ENCODE measurements at places on chromosomes 1 and 21.
A peak's percentile ranks its signal among the peaks of the same experiment; 100 is the strongest.

DNA sequence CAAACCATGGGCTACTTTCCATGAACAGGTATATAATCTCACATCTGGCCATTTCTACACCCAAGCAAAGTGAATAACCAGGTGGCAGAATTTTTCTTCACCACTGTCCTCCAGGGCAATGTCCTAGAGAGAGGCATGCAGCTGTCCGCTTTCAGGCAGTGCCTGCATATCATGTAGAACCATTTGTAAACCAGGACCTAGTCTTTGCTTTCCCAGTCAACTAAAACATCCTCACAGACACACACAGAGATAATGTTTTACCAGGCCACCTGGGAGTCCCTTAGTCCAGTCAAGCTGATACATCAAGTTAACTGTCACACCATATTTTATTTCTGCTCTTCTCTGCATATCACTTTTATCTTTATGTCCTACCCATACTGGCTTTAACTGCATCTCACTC is 26.2 kb downstream of the TNFSF18 start:
- no peak for DNase-seq

DNA sequence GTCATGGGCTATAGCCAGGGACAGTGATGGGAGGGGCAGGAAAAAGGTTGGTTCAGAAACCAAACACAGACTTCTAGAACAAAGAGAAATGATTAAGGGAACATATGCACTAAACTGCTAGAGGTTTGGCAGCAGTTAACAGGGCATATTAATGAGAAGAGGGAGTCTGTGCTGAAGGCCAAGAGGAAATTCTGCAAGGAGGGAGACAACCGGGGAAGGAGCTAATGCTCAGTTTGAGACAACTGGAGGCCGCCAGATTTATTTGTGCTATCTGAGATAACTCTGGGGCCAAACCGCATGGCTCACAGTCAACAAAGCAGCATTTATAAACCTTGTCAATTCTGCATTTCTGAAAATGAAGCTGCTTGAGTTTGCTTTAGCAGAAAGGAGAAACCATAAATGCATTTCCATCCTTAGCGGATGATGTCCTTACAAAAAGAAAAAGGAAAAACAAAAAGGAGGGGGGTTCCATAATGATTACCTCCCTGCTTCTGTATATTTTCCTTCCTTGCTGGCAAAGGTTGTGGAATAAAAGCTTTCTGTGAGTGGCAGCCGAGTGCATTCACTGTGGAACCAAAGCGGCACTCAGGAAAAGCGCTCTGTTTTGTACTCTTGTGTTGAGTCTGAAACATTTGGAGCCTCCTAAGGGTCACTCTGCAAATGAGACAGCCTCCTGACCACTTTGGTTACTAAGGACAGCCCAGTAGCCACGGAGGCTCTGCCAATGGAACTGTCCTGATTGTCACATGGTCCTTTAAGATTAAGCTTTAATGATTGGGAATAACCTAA is 70.3 kb downstream of the SIM2 start:
- DNase-seq, result no peak

DNA sequence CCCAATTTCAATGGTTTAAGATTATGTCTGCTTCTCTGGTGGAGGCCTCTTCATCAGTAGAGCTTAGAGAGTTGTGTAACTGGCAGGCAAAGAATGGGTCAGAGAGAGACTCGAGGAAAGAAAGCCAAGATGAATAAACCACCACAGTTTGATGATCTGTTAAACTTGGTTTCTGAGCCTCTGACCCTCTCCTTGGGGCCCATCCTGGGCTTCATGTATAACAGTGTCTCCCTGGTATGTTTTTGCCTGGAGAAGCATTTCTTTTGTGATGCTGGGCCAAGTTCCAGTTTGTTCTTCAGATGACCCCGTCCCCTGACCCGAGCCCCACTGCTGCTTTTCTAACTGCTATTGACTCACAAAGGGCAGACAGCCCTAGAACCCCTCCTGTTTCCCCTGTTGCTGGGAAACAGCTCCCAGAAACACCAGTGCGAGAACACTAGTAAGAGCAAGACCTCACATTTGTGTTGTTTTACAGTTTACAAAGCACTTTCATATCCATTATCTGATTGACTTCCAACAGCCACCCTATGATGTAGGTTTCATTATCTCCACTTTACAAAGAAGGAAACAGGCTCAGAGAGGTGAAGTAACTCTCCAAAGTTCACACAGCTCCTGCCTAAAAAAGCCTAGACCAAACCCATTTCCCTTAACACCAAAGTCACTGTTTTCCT is 9.0 kb downstream of the CD2 start:
- DNase-seq, result no peak

DNA sequence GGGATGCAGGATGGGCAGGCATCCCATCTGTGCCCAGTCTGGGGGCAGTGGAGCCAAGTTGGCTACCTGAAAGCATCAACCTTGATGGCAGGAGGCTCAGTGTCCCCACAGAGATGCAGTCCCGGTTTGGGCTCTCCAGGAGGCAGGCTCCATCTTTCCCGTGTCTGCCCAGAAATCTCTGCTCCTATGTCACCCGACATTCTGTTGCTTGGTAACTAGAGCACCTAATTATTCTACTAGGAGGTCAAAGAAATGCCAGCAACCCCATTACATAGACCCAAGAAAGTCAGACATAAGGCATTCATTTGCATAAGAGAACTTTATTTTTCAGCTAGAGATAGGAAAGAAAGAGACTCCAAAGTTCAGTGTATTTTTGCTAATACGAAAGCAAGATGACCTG is 100.3 kb upstream of the BACE2 start:
- no peak for DNase-seq

DNA sequence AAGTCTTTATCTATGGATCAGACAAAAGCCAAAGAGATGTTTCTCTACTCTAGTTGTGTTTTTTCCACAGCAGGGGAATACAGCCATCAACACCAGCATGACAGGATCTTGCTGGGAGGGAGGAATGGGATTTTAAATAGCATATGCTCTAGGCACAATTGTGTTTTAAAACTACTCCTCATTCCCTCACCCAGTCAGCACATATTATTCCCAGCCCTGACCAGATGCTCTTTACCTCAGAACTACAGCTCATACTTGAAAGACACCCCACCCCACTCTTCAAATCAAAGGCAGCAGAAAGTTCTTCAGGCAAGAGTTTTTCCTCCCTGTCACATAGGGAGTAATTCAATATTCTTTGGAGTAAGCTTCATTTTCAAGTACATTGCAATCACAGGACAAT is 46.2 kb upstream of the TBX15 start:
- no peak for DNase-seq

- no peak for DNase-seq
Observed at GRCh38 chr1:93344886-93345632, 648 bp upstream of the DR1 start.

DNA sequence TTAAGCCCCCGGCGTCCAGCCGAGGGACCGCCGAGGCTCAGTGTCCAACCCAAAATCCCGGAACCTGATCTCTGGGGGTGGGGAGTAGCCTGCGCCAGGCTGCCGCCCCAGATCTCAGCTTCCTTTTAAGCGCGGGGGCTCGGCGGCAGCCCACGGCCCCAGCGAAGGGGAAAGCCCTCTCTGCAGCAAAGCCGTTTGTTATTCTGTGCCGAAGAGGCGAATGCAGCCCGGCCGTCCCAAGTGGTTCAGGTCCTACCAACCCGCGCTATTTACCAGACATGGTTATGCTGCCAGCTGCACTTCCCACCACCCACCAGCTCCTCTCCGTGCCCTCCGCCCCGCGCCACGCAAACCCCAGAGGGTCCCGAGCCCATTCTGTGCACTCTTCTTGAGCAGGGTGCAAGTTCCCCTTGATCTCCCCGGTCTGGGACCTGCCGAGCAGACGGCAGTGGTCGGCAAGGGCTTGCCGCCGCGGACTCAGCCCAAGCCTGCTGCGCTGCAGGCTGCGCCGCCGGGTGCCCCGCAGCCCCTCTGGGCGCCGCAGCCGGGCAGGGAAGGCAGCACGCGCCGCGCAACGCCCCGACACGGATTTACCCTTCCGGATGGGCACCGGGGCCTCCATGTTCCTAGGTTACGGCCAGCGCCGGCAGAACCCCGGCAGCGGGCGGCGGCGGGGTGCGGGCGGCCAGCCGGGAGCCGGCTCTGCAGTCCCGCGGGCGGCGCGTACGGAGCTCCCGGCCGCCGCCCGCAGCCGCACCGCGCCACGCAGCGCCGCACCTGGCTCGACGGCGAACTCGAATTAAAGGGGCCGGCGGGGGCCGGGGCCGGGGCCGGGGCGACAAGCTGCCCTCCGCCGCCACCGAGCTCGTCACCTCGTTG is 738 bp upstream of the KCNA2 start:
- DNase-seq, result no peak

DNA sequence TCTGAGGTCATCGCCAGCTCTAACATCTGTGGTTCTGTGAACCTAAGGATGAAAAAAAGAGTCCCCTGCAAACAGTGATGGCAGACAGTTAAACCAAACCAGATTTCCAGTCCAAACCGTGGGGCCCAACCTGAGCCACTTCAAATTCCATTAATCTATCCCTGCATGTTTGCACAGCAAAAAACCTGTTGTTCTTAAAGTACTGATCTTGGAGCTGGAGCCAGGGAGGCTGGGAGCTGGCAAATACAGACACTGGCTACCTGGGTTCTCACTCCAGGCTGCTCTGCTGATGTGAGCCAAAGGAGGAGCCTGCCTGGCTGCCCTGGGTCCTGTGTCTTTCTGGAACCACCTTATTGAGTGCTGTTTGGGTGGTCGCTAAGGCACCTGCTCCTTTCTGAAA is 16.4 kb downstream of the LDLRAD1 start:
- peak; percentile 45 for DNase-seq

DNA sequence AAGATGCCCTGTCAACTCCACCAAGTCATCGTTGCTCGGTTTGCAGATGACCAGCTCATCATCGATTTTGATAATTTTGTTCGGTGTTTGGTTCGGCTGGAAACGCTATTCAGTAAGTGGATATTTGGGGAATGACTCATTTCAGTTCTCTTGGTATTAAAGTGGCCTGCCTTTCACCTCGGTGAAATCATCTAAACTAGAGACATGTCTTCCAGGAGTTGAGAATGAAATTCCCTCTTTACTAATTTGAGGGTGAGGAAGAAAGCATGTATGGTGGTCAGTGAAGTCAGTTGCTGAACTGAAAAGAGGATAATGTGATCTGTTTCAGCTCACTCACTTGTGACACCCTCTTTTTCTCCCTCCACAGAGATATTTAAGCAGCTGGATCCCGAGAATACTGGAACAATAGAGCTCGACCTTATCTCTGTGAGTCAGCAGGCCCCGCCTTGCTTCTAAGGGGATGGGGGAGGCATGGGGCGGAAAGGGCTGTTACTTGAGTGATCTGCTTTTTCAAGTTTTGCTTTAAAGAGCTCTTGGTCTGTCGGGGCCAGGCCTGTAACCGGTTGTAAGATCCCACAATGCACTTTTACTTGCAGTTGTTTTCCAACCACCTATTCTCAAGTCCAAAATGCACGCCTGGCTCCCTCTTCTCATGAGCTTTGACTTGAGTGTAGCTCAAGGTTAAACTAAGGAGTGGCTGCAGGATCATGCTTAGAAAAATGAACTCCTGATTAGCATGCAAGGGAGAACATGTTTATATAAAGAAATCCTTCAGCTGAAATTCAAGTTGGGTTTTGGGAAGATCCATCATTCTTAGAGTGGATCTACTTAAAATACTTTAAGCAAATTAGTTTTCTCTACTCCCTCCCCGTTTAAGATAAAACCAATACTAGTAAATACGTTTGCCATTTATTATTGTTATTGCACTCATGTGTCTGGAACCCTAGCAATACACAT is 59.8 kb downstream of the CAPN2 start:
- peak; percentile 83 for DNase-seq

- DNase-seq, result no peak
Observed at GRCh38 chr1:228149406-228150119, at the start of gene GJC2. GJC2 (plus strand) TSS chr1:228149930; CDS start chr1:228157759, 7,829 bp downstream.

- DNase-seq, result no peak
Observed at GRCh38 chr1:19229229-19229628, 19.2 kb upstream of the UBR4 start.

DNA sequence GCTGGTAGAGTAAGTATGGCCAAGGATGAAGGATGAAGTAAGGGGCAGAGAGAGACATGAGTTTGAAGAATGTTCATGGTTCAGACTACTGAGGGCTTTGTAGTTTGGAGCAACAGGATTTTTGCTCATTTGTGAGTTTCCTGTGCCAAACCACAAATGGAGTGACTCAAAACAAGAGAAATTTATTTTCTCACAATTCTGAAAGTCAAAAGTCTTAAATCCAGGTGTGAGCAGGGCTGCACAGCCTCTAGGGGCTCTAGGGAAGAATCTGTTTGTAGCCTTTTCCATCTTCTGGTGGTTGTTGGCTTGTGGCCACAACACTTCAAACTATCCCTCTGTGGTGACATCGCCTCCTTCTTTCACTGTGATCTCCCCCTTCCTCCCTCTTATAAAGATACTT is 58.9 kb downstream of the RHOU start:
- DNase-seq, result no peak

GRCh38 chr1:101122452-101123166 is 97.0 kb upstream of the DPH5 start:
- no peak for DNase-seq

DNA sequence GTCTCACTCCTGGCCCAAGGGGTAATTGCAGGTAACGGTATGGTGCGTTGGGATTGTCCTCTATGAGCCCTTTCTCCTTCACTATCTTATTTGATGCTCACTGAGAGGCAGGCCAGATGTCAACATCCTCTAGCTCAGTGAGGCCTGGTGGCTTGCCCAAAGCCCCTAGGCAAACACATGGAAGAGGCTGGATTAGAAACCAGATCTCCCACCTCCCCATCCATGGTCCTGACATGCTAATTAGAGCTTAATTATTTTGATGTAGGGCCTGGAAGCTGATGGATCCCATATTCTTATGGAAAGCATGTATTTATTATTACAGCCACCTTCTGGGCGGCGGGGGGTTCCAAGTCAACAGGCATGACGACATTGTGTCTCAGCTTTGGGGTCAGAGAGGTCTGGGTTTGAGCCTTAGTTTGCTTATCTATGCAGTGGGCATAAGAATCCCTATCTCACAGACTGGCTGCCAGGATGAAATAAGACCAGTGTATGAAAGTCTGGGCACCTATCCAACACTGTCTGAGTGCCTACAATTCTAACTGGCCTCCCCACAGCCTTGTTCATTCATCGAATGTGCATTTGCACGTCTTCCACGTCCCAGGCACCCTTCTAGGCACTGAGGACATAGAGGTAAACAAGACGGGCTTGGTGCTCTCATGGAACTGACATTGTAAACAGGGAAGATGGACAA is 6.2 kb downstream of the SMPDL3B start:
- DNase-seq, result no peak

GRCh38 chr1:232352366-232352765 is 277.6 kb downstream of the SIPA1L2 start:
- no peak for DNase-seq

- no peak for DNase-seq
Observed at GRCh38 chr1:221923929-221924598, 182.2 kb upstream of the DUSP10 start.

- DNase-seq, result no peak
Observed at GRCh38 chr1:32989160-32990050, 24.8 kb upstream of the RNF19B start.

- DNase-seq, result no peak
Observed at GRCh38 chr21:32370998-32371766, 21.6 kb downstream of the URB1 start.

- no peak for DNase-seq
Observed at GRCh38 chr1:59057211-59057694, 239.6 kb upstream of the FGGY start.

Measured in Caco-2 (cell line).